T-helper 17 cell (primary cell): ENCODE measurements at places on chromosomes 7 and 10. TPM values are rescaled to one million over a fixed set of nuclear protein-coding genes. Genes with fewer than 3 reads are reported as not detected.
A peak's percentile ranks its signal among the peaks of the same experiment; 100 is the strongest.

Gene PPP1R17
- total RNA-seq = not detected

Gene GPR37
- total RNA-seq = not detected

Gene SDK1
- total RNA-seq = 0.12 TPM

Gene FAS
- 80.0 TPM for total RNA-seq

Gene CTAGE4
- not detected for total RNA-seq

Gene CDHR3
- 5.8 TPM for total RNA-seq

Gene CLDN4
- 0.17 TPM for total RNA-seq

Gene JAKMIP3
- total RNA-seq = 0.22 TPM

Gene CABCOCO1
- not detected for total RNA-seq

Gene IFIT1B
- total RNA-seq = not detected

Gene SPAG6
- total RNA-seq = not detected

- no peak for DNase-seq
Observed at GRCh38 chr10:124683814-124684213, 60.4 kb downstream of the FAM53B start.

GRCh38 chr10:66860376-66860945 lies 65.4 kb upstream of the LRRTM3 start:
- no peak for DNase-seq

GRCh38 chr7:30266686-30267085 lies 17.7 kb upstream of the ZNRF2 start:
- DNase-seq = no peak

- DNase-seq = no peak
Observed at GRCh38 chr10:113486531-113486930, 66.3 kb upstream of the HABP2 start.

GRCh38 chr7:157662110-157662791 lies 325.4 kb downstream of the DNAJB6 start:
- DNase-seq = no peak

DNA sequence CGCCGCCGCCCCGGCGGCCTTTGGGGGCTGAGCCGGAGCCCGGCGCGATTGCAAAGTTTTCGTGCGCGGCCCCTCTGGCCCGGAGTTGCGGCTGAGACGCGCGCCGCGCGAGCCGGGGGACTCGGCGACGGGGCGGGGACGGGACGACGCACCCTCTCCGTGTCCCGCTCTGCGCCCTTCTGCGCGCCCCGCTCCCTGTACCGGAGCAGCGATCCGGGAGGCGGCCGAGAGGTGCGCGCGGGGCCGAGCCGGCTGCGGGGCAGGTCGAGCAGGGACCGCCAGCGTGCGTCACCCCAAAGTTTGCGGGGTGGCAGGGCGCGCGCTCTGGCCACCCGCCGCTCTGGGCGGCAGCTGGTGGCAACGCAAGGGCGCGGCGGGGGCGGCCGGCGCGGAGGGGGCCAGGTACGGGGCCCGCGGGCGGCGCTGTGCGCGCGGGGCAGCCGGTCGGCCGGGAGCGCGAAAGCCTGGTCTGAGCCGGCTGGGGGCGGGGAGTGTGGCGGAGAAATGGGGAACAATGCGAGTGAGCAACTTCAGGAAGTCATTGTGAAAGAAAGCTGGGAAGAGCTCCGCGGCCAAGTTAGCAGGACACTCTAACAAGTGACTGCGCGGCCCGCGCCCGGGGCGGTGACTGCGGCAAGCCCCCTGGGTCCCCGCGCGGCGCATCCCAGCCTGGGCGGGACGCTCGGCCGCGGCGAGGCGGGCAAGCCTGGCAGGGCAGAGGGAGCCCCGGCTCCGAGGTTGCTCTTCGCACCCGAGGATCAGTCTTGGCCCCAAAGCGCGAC lies at the start of gene IKZF1:
IKZF1 (plus strand) TSS at position 588 of the 782 bp plus-strand sequence. CDS start 14,346 bp downstream, outside the sequence.
- DNase-seq = peak; percentile 40

- DNase-seq = no peak
Observed at GRCh38 chr7:15199482-15199881, 296.9 kb upstream of the DGKB start.

GRCh38 chr7:80379034-80379982 lies 132.6 kb downstream of the GNAT3 start:
- DNase-seq = no peak

GRCh38 chr10:71973777-71974488 lies 9.7 kb downstream of the CHST3 start:
- no peak for DNase-seq

GRCh38 chr10:133365461-133366129 lies 7.6 kb downstream of the ECHS1 start:
- no peak for DNase-seq

DNA sequence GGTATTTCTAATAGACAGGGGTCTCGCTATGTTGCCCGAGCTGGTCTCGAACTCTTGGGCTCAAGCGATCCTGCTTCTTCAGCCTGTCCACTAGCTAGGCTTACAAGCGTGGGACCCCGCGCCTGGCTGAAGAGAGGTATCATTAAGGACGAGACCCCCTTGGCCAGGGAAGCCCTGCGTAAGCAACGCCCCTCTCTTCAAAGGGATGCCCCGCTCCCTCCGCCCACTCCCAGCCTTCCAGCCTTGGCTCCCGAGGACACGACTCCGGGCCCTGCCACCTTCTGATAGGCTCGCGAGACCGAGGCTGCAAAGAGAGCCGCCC lies 220 bp upstream of the ZKSCAN5 start:
- DNase-seq = no peak

DNA sequence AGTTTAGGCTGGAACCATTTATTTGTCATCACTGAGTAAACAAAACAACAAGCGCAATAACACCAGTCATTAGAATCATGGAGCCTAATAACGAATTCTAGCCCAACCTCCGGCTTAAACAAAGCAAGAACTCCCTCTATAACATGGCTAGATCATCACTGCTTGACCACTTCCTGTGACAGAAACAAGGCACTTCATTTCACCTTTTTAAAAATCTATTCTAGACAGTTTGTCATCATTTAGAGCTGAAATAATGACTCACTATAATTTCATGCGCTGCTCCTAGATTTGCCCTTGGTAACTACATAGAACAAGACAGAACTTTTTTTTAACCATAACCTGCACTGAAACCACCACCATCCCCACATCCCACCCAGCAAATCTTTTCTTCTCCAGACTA lies 81.3 kb downstream of the OSBPL3 start:
- DNase-seq = no peak

DNA sequence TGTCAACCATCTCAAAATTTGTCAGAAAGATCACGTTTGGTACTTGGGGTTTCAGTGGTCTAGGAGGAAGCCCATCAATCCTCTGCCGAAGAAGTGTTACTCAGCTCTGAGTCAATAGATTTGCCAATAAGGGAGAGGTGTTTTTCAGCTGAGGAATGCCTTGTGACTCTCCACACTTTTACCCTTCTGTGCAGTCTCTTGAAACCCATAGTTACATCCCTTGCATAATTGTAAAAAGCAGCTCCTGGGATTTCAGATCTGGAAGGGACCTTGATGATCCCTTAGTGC lies 47.5 kb downstream of the INSYN2A start:
- no peak for DNase-seq

DNA sequence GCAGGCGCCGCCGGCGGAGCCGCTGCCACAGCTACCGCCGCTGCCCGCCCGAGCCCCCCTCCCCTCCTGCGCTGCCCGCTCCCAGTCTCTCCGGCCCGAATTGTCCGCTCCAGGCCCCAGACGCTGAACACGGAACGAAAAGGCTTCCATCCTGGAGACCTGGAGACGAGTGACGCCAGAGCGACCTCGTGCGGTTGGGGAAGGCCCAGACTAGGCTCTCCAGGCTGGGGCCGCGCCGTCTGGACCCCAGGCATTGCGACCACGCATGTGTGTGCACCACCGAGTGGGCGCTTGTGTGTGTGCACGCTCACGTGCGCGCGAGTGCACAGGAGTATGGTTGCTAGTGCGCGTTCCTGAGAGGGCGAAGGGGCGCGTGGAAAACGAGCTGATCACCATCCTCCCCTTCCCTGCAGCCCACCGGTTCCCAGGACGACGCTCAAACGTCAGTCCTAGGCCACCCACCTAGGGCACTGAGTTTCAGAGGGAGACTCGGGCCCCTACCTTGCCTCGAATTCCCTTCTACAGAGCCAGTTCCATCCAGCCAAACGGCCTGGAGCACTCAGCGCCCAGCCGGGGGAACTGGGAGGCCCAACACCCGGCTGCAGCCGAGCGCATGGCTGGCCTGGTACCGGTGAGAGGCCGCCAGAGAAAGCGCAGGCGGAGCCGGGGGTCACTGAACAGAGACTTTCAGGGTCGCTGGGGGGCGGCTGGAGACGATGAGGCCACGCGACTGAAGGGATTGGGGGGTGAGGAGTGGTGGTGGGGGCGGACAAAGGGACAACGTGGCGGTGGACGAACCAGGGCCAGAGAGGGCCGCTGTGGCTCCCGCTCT lies 11.6 kb downstream of the LBX1 start:
- no peak for DNase-seq

DNA sequence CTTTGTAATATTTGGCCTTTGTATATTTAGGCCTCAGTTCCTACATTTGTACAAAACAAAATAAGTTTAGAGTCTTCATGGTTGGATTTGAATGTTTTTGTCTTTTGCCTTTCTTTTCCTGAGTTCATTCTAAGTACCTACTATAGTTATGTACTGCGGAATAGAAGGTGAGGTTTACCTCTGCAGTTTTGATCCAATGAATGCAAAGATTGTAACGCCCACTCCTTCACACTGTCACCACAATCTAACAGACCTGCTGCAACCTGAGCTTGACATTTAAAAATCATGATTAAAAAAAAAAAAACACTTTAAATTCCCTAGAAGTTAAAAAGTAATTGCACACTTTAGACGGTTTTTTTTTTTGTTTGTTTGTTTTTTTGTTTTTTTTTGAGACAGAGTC lies 145.0 kb downstream of the CALCR start:
- no peak for DNase-seq

DNA sequence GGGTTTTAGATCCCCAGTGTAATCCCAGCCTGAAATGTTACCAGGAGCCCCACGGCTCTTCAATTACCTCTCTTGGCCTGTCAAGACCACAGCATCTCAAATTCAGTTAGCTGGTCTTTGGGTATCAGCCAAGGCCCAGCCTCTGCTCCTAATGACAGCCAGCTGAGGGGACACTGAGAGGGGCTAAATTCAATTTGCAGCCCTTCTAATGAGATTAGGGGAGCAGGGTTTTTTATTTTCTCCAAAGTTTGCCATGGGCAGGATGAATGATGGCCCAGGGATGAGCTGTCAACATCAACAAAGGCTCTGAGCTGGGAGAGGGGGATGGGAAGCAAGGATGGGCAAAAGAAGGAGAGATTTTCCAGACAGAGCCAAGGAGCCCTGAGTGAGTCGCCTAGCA lies 116.8 kb upstream of the TBX20 start:
- DNase-seq = no peak

- no peak for DNase-seq
Observed at GRCh38 chr10:57015187-57015586, 654.1 kb upstream of the ZWINT start.

GRCh38 chr7:55177589-55178261 lies 158.9 kb downstream of the EGFR start:
- DNase-seq = no peak

DNA sequence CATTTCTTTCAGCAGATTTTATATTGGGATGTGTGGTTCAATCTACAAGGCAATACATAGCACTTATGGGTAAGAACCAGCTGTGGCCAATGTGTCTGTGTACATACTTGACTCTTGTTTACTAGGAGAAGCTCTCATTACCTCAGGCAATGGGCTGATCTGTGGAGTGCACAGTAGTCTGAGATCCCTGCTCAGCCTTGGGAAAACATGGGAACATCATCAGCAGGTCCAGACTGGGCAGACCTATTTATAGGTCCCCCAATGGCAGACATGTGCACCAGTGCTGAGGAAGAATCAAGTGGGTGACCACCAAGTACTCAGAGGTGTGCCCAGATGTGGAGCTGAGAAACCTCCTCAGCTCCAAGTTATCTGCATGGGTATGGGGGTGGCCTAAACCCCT lies 349.7 kb downstream of the KIF20B start:
- no peak for DNase-seq

- no peak for DNase-seq
Observed at GRCh38 chr10:91590904-91591796, 41.7 kb downstream of the PPP1R3C start.

- DNase-seq = no peak
Observed at GRCh38 chr10:125344573-125345171, 184.3 kb upstream of the CTBP2 start.

- DNase-seq = peak; percentile 40
Observed at GRCh38 chr7:100867040-100867775, at the start of gene TRIP6. TSS of gene TRIP6 (plus strand) at chr7:100867387. CDS start at chr7:100867498, 111 bp downstream.
